ENCODE measurements at places on chromosomes 11 and 22. TPM values are rescaled to one million over a fixed set of nuclear protein-coding genes. Genes with fewer than 3 reads are reported as not detected.
A peak's percentile ranks its signal among the peaks of the same experiment; 100 is the strongest.

The CASP12 gene
- 1.1 TPM for total RNA-seq

The CD248 gene
- 6.3 TPM for total RNA-seq

The ZC3H12C gene
- total RNA-seq = 13.7 TPM

The TTC28 gene
- total RNA-seq = 13.1 TPM

The SERHL2 gene
- 13.1 TPM for total RNA-seq

The OR52E8 gene
- total RNA-seq = not detected

The TENM4 gene
- total RNA-seq = 41.1 TPM

The IFITM10 gene
- 13.7 TPM for total RNA-seq

- no peak for DNase-seq
These were observed 8.0 kb upstream of the SLC43A3 start for GRCh38 chr11:57434640-57435546.

DNA sequence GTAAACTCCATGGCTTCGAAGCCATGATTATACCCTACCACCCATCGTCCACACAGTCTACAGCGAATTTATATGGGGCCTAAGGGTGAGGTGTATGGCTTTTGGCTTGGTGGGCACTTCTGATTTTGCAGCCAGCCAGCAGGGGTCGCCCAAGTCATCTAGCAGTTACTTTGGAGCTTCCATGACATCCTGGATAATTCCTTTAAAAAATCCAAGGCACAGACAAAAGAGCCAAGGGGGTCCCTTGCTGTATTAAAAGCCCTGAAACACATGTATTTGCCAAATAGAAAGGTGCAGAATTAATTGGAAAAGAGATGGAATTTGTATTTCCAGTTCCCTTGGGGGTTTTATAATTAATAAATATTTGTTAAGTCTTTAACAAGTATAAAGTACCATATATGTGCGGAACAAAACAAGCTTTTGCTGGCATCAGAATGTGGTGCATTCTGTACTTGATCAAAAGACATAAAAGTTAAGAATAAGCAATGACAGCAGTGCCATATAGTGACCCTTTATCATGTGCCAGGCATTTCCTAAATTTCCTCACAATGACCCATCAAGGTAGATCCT, 132.8 kb upstream of the PITPNB start:
- no peak for DNase-seq

DNA sequence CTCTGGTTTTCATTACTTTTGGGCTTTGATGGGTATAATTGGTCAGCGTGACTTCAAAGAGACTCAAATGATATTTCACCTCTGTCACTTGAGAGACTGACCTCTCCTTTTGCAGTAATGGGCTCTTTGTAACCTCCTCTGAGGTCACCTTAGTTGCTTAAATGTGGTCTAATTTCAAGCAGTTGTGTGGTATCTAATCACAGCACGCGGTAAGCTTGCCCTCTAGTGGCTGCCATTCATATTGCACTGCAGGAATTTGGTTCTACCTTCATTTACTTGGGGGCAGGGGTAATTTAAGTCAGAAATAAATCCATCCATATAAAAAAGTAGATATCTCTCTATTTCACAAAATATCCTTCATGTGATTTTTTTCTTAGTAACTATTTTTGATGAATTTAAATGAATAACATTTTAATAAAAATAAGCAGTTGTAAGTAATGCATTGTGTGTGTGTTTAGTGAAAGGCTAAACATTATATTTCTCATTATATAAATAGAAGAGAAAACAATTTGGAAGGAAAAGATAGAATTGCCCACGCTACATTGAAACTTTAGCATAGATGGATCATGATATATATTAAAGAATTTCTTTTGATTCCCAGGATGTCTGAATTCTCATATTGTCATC, 55.0 kb upstream of the ANO3 start:
- peak; percentile 86 for DNase-seq

DNA sequence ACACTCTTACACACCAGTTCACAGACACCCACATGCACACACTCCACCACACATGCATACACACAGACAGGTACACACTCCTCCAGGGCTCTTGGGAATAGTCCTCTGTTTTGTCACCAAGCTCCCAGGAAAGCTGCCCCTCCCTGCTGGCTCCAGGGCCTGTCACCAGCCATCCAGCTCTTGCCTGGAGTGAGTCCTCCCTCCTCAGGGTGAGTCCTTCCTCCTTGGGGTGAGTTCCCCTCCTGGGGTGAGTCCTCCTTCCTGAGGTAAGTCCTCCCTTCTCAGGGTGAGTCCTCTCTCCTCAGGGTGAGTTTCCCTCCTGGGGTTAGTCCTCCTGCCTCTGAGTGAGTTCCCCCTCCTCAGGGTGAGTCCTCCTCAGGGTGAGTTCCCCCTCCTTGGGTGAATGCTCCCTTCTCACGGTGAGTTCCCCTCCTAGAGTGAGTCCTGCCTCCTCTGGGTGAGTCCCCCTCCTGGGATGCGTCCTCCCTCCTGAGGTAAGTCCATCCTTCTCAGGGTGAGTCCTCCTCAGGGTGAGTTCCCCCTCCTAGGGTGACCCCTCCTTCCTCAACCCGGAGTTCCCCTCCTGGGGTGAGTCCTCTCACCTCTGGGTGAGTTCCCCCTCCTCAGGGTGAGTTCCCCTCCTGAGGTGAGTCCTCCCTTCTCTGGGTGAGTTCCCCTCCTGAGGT, 100.6 kb upstream of the FGF3 start:
- DNase-seq = peak; percentile 63

DNA sequence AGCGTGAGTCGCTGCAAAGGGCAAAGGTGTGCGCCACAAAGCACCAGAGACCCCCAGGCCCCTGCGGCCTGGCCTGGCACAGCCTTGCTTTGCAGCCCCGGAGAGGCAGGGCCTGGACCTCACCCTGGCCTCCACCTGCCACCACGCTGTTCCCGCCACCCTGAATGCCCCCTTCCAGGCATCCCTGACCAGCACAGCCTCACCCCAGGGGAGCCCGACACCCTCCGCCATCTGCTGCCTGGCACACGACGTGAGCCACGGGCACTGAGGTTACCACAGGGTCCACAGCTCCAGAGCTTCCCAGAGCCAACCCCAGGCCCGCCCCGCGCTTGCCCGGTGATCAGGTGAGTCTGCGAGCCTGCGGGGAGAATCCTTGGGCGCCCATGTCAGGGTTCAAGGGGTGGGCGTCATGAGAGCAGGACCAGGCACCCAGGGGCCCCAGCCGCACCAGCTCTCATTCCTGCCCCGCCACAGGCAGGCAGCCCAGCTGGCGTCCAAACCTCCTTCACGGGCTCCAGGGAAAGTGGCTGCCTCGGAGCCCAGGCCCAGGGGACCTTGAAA, 171.3 kb downstream of the BRD1 start:
- no peak for DNase-seq

- DNase-seq = peak; percentile 87
These were observed 871 bp downstream of the SLC35E4 start for GRCh38 chr22:30636226-30637077.

DNA sequence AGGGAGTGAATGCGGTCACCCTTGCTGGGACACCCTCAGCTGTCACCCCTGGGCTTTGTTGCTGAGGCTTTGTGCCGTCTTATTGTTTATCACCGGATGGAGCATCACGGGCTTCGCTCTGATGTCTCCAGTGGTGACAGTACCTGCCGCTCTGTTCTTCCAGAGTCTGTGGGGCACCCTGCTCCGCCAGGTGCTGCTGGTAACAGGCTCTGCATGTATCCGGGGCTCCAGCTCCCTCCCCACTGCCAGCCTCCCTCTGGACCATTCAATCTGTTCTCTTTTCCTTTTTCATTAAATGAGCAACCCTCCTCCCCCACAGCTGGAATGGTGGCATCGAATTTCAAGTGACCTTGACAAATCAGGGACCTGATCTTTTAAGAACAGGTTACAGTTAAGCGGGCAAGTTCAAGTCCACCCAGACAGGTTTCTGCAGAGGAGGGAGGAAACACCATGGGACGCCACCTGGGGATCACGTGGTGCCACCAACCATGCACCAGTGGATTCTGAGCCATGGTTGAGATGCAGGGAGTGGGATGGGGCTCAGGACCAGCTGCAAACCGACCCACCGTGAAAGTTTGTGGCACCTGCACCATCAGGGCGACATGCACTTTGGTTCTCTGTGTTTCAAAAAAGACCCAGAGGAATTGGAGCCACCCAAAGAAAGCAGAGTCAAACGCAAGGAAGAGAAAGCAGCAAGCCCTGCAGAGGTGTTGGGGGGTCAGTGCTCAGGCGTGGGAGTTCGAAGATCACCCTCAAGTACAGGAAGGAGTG, 89.3 kb downstream of the BCR start:
- DNase-seq = no peak

DNA sequence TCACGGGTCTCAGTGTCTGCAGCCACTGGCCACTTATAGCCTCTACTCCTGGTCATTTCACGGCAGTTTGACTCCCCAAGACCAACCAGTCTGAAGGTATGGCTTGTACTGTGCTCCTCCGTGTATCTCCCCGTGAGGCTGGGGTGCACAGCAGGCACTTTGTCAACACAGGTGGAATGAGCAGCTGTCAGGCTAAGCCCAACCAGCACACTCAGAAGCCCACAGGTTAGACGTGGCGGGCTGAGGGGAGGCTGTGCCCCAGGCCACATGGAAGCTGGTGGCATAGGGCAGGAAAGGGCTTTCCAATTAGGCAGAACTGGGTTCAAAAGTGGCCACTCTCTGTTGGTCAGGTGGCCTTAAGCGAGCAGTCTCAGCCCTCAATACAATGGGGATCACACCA, 7.0 kb downstream of the TP53I11 start:
- no peak for DNase-seq

GRCh38 chr11:3149852-3150188, 15.3 kb downstream of the OSBPL5 start:
- no peak for DNase-seq

GRCh38 chr11:44632466-44633123, 67.1 kb downstream of the CD82 start:
- peak; percentile 11 for DNase-seq

- DNase-seq = peak; percentile 88
These were observed 51.8 kb downstream of the GALNT18 start for GRCh38 chr11:11569936-11570491.

GRCh38 chr22:36455571-36456463, 25.6 kb downstream of the TXN2 start:
- DNase-seq = no peak

DNA sequence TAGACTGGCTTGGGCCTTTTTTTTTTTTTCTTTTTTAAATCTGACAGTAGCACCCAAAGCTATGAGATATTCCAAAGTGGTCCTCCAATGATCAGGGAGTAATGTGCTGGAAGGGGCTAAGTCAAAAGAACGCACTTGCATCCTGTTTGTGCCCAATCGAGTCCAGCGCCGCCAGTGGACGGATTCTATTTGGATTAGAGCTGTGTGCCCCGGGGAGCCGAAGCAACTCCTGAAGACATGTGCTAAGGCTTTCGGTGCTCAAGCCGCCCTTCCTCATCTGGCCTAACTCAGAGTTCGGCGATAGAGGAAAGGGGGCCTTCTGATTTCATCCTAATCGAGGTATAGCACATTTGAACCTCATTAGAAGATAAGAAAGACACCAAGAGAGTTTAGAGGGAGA, 147.8 kb upstream of the NECTIN1 start:
- DNase-seq = no peak

All from lower leg skin (tissue), 4 donors.